WERI-Rb-1 (cell line): ENCODE measurements at places on chromosomes 12 and 14.

- no peak for DNase-seq
Observed at GRCh38 chr12:102347811-102348210, 132.6 kb downstream of the IGF1 start.

DNA sequence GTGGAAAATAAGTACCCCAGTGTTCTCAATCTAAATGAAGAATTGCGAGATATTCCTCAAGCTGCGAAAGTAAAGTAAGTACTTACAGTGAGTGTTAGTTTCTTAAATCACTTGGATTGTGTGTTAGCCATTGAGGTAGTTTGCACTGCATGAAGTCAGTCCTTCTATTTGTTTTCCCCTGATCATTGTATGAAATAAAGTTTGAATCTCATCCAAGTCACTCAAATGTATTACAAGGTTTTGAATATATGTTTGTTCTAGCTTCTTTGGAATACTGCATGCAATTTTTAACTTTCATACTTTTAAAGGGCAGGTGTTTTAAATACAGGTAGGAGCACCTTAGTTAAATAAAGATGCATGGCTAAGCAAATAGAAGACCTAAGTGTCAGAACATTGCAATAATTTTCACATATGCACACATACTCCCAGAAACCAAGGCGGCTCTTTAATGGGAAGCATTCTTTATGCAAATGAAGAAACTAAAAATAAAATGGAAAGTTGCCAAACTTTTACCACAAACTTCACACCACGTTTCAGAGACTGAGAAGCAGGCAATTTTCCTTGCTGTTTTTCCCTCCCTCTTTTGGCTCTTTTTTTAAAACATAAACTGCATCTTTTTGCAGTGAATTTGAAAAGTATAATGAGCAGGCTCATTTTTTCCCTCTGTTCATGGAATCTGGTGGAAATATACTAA is 105.6 kb downstream of the GPR135 start:
- DNase-seq, result no peak

DNA sequence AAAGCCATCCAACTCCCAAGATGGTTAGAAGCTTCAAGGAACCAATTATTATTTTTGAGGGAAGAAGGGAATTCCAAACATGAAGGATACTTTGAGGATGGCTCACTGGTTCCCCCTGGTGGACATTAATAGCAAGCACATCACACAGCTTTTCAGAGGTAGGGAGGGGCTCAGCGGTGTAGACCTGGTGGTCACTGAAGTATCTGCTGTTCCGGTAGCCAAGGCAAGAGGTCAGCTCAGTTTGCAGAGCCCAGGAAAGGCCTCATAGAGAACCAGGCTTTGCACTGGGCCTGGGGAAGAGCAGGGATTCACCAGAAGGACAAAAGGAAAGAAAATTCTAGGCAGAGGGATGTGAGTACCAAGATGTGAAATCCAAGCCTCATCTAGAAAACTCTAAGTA is 118.7 kb downstream of the KSR2 start:
- peak; percentile 40 for DNase-seq

GRCh38 chr12:16062611-16063010 is 151.5 kb downstream of the DERA start:
- DNase-seq, result no peak

GRCh38 chr14:81273521-81273920 is 52.8 kb upstream of the GTF2A1 start:
- no peak for DNase-seq

DNA sequence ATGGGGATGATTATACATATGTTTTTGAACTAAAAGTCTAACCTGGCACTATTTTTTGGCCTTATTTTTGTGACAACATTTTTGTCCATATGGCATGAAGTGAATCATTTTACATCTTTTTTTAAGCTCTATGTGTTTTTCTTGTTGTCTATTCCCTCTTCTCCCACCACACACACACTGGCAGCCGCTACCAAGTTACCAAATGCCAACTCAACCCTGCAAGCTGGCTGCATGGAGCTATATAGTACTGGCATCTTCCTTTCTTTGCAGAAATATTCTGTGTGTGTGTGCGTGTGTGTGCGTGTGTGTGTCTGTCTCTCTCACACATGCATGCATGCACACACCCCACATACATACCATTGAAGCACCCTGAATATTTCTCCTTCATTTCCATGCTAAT is 278.9 kb upstream of the SOX5 start:
- DNase-seq, result no peak

GRCh38 chr12:46933947-46934346 is 108.2 kb upstream of the SLC38A4 start:
- no peak for DNase-seq

DNA sequence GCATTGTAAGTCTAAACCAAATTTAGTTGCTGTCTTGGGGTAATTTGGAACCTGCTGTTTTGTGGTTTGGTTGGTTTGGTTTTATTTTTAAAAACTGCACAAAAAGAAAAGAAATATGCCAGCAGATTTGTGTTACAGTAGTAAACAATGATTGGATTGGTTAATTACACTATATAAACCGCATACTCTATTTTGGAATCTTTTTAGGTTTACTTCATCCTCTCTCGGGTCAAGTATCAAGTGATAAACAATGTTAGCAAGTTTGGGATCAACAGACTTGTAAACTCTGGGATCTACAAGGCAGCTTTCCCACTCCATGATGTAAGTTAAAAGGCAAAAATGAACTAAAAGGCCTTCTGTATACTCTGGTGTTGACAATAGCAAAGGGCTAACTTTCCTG is 132.4 kb downstream of the ANO6 start:
- no peak for DNase-seq

- DNase-seq, result no peak
Observed at GRCh38 chr12:77354766-77355362, 289.5 kb upstream of the E2F7 start.

- DNase-seq, result no peak
Observed at GRCh38 chr12:15684896-15685658, 104.1 kb downstream of the EPS8 start.

DNA sequence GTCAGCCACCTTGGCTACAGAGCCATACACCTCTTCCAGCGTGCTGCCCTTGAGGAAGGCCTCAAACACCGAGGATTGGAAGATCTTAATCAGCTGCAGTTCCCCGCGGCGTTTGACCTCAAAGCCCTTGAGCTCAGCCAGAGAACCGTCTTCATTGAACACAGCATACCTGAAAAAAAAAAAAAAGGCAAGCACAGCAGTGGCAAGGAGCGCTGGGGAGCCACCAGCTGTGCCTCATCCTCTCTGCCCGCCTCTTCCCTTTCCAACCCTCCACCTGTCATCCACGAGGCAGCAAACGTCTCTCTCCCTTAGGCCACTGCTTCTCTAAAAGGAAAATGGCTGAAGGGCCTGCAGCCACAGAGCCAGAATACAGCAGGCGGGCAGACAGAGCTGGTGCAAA is 26.1 kb downstream of the POLE start:
- DNase-seq, result no peak

DNA sequence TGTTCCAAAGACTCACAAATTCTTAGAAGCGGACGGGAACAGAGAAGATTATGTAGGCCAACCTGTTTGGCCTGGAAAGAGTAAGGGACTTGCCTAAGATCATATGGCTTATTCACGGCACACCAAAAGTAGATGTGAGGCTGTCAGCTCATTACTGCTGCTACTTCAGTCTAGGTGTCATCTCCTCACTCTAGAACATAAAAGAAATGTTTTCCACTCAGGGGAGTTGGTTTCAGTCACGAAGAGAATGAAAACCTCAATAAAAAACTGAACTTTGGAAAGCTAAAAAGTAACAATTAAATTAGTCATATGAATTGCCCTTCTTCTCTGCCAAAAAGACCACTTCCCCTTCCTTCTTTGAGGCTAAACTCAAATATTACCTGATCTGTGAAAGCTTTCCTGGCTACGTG is 658 bp upstream of the CEP128 start:
- no peak for DNase-seq

DNA sequence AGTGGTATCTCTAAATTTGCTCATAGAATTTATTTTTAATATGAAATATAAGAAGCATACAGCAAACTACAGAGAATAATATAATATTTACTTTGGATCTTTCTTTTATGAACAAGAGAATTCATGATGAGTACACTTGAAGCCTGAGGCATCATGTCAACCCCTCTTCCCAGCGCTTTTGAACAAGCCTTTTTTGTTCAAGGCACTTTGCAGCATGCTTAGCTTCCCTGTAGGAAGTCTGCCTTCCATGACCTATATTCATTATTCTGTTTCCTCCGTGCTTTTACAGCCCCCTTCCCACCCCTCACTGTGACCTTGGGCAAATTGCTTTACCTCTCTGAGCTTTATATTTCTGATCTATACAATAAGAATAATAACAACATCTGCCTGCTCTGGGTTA is 41.6 kb downstream of the SCN8A start:
- DNase-seq, result no peak

DNA sequence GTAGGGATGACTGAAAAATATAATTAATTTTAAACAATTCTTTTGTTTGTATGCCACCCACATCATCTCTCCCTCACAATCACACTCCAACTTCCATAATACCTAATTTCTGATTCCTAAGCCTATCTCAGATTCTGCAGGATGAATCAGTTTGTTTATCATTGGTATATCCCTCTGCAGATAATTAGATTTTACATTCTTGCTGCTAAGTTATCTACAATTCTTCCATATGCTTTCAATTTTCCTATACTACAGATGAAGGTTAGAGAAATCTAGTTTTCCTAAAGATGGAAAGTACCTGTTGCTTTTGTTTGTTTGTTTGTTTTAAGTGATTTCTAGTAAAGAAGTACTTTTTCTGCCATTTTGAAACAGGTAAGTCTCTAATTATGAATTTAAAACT is 105.3 kb downstream of the ANKS1B start:
- no peak for DNase-seq

DNA sequence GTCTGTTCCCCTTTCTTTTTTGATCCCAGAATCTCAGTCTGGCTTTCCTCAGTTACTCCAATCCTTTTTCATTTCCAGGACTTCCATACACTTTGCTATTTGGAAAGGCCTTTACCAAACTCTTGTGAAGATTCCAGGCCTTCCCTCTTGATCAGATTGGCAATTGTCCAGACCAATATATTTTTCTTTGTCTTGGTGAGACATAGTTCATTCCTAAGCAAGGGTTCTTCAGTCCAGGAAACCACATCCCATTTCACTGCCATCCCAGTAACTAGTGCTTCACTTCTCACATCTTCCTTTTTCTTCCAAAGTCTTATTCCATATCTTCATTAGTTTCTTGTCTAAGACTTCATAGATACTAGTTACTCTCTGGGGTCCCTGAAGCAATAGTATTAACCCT is 2.1 kb upstream of the PTPRQ start:
- DNase-seq, result no peak

DNA sequence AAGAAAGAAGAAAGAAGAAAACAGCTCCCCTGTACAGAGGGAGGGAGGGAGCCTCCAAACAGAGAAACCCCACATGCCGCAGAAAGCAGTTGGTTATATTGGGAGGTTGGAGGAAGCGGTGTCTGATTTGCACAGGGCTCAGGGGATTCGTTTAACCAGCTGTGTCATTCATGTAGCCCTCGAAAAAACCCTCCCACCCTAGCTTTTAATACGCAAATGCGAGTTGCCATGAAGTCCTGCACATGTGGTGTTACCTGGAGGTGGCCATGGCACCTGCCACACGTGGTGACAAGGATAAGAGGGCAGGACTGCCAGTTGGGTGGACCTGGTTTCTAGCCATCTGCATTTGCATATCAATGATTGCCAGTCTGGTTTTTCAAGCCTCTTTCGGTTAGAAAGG is 40.9 kb downstream of the TMEM30B start:
- DNase-seq, result no peak

- DNase-seq, result no peak
Observed at GRCh38 chr12:108838194-108839017, 19.0 kb downstream of the SSH1 start.

DNA sequence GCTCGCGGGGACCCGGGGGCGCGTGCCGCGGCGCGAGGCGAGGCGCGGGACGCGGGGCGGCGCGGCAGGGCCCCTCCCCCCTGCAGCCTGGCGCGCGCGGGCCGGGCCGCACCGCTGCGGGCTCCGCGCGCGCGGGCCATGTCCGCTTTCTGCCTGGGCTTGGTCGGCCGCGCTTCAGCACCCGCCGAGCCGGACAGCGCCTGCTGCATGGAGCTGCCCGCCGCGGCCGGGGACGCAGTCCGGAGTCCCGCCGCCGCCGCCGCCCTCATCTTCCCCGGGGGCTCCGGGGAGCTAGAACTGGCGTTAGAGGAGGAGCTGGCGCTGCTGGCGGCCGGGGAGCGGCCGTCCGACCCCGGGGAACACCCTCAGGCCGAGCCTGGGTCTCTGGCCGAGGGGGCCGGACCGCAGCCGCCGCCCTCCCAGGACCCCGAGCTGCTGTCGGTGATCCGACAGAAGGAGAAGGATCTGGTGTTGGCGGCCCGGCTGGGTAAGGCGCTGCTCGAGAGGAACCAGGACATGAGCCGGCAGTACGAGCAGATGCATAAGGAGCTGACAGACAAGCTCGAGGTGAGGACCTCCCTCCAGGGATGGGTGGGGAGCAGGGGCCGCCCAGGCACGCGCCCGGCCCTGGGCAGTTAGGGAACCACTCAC is 820 bp downstream of the BICDL1 start:
- peak; percentile 22 for DNase-seq

GRCh38 chr12:56518570-56518969 is 3.0 kb upstream of the RBMS2 start:
- DNase-seq, result no peak

DNA sequence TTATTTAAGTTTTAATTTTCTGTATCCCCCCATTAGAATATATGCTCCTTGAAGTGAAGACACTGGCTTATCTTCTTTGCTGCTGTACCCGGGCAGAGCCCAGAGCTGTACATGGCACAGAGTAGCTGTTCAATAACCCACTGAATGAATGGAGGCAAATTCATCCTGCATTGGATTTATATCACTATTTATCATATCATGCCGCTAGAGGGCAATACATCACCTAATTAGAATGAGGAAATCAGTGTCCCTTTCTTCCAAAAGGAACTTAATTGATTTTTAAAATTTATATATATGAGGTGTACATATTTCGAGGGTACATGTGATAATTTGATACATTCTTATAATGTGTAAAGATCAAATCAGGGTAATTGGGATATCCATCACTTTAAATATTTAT is 89.2 kb upstream of the TMEM260 start:
- no peak for DNase-seq

GRCh38 chr12:47773062-47773857 is at the start of gene SLC48A1:
TSS of gene SLC48A1 (plus strand) at chr12:47773238. CDS start at chr12:47773305, 67 bp downstream.
- DNase-seq, result peak; percentile 65

- DNase-seq, result no peak
Observed at GRCh38 chr12:116635487-116635886, 76.3 kb downstream of the MAP1LC3B2 start.

- DNase-seq, result no peak
Observed at GRCh38 chr14:91149462-91149861, 35.6 kb downstream of the DGLUCY start.

DNA sequence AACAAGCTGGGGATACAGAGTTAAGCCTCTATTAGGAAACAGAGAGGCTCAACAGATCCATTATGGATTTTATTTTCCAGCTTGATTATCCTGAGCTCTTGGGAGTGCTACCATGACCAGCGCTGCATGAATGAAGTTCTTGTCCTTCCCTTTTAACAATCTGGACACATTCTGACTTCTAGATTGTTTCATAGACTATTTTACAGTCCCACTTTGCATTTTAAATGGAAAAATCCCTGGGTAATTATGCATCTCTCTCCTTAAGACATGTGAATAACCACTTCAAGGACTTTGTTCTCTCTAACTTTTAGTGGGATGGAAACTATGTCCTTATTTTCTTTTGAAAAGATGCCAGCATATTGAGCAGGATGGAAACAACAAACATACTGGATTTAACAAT is 2.0 kb downstream of the CCDC198 start:
- no peak for DNase-seq

- DNase-seq, result no peak
Observed at GRCh38 chr12:80101126-80101525, 1.8 kb downstream of the OTOGL start.
